ENCODE measurements at places on chromosomes 16 and 17.

GRCh38 chr16:72443809-72444208 lies 271.9 kb upstream of the PMFBP1 start:
- DNase-seq: no peak

DNA sequence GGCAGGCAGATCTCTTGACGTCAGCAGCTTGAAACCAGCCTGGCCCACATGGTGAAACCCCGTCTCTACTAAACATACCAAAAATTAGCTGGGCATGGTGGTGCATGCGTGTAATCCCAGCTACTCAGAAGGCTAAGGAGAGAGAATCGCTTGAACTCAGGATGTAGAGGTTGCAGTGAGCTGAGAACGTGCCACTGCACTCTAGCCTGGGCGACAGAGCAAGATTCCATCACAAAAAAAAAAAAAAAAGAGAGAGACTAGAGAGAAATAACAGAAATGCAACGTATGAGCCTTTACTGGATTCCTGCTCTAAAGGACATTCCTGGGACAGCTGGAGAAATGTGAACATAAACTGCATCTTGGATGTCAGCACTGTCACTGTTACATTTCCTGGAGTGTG lies 10.8 kb downstream of the IFT140 start:
- DNase-seq: no peak

DNA sequence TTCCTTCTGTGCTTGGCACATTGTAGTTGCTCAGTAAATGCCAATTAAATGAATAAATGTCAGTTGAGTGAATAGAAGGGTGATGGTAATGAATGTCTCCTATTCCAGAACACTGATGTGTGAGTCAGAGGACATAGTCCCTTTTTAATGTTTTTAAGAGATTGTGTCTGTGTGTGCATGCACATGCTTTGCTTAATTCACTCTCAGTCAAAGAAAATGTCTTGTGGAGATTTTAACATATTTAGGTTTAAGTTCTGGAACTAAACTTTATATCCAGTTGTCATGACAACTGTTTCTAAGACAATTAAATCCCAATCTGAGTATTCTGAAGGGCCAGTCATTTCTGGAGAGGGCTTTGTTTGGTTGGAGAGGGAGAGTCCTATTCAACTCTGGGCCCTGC lies 255.3 kb upstream of the CDH11 start:
- DNase-seq: no peak

DNA sequence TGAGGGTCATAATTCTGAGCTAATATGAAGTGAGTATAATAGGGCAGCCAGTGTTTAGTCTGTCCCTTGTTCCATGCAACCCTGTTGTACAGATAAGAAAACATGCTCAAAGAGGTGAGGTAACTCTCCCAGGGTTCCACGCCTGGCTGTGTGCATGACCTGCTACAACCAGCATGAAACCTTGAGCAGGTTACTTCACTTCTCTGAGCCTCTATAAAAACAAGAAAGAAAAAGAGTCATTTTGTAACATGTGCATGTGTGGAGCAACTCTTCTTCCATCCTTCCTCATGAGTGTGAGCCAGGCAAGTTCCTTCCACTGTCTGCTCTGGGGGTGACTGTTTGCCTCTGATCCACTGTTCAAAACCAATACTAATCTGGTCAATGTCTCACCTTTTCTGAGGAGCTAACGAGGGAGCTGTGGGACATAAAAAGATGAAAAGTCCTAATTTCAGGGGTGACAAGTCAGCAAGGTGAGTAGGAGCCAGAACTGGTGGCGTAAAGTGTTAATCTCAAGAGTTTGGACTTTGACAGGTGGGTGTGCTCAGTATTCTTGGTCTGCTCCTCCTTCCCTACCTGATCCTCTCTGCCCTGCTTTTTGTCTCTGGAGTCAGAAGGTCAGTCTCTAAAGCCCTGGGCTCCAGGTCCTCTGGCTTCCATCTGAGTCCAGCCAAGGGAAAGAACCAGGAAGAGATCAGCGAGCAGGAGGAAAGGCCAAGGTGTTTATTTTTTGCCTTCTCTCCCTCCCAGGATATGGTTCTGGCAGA lies 21.5 kb downstream of the GFOD2 start:
- no peak for DNase-seq

- DNase-seq: peak; percentile 88
These were observed 3.4 kb upstream of the HEXD start for GRCh38 chr17:82414548-82415281.

DNA sequence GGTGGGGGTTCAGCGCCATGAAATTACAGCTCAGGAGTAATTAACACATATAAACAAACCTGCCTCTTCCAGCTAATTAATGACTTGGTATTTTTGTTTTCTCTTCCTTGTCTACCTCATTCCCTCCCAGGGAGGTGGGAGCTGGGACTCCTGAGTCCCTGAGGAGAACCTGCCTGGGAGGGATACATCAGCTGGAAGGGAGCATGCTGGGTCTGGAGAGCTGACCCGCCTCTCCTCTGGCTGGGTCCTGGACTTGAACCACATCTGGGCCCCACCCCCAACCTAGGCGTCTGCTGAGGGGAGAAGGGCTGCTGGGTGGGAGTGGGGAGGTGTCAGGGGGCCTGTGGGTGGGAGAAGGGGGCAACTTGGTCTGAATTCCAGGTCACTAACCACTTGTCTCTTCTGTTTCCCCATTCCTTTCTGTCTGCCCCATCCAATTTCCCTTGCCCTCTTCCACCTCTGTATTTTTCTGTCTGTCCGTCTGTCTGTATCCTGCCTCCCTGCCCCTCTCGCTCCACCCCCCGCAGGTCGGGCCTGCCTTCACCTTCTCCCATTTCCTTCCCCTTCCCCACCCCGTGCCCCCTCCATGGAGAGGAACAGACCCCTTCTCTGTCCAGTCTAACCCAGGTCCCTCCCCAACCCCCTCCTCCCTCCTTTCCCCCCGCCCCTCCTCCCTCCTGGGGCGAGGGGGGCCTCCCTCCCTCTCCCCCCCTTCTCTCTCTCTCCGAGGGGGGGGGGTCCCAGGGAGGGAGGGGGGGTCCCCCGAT lies at the start of gene NLGN2:
TSS of gene NLGN2 (plus strand) at position 361 of the 767 bp plus-strand sequence. CDS start 411 bp downstream, outside the sequence.
- no peak for DNase-seq
